ENCODE measurements at places on chromosomes 7 and 10.

GRCh38 chr7:46772776-46773175 is 809.1 kb downstream of the TNS3 start:
- DNase-seq, result no peak

DNA sequence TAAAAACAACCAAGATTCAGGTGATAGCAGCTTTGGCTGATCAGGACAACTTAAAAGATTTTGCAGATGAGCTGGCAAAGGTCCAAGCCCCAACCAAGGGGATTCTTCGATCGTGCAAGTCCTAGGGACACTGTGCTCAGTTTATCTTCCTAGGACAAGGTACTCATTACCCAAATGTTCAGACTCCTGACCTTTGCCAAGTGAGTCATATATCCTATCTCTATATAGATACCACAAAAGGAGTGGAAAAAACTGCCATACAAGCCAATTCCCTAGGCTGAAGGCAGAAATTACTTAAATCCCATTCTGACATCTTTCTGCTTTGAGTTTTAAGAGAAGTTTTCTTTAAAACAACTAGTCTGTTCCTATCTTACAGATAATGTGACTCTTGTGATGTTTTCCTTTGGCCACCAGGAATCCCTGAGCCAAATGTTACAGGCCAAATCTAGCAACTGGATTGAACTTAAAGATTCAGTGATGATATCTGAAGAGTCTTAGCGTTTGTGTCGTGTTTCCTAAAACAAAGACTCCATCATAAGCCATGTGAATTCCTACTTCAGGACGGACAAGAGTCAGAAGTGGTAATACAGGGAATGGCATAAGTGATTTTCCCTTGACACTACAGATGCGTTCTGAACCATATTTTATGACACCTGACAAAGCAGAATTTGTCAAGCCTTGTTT is 142.6 kb upstream of the ASAH2 start:
- DNase-seq, result no peak

DNA sequence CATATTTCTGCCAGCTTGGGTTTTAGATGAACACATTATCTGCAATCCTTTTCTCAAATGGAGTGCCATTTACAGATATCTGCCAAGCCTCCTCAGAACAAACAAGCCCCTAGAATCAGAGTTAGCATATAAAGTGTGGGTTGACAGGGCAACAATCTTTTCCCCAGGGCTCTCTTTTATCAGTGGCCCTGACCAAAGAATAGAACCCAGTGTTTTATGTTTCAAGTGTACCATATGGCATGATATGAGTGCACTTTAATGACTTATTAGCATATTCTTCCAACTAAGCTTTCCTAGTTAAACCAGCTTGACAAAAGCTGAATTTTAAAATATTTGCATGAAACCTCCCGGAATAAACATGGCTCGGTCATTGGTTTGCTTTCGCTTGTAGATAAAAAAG is 57.3 kb downstream of the EVX1 start:
- no peak for DNase-seq

GRCh38 chr10:76309070-76309469 is 877.6 kb downstream of the LRMDA start:
- no peak for DNase-seq

- DNase-seq, result no peak
Observed at GRCh38 chr7:105497016-105497415, 25.1 kb downstream of the PUS7 start.

DNA sequence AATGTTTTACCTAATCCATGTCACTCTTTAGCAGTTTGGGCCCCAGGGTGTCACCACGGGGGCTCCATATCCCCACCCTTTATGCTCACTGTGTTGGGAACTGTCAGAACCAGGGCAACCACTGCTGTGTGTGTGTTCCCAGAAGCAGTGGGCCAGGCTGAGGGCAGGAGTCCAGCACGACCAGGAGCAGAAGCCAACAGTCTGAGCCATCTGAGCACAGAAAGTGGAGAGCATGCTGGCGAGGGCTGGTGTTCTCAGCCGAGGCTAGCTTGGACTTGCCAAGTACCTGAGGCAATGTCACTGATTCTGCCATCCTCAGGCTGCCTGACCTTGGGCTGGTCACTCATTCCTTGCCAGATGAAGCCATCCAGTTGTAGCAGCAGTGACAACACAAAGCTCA is 285.0 kb downstream of the BMPER start:
- DNase-seq, result no peak

- DNase-seq, result no peak
Observed at GRCh38 chr7:25180592-25180923, 47.7 kb downstream of the NPVF start.

DNA sequence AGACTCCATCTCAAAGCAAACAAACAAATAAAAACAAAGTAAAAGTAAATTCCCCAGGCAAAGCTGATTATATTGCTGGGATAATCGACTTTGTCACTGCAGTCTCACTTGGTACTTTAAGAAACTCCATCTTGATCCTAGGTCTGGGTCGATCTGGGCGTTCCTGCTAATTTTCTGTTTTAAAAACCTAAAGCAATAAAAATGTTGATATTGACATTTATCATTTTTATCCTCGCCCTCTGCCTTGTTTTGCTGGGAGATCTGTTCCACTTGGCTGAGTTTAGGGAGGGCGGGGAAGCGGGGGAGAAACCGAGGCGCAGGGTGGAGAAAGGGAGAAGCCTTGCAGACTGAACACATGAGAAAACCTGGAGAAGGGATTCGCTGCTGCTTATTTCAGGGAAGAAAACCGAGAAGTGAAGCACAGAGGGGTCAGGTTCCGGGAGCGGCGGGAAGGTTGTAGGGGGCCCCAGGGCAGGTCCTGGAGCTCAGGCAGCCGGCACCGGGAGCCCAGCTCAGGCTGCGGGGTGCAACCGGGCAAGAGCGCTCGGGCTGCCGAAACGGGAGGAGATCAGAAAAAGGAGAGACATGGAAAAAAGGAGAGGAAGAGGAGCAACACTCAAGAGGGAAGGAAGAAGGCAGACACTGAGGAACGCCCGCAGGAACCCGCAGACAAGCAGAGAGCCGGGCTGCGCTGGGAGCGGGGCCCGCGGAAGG is 27.3 kb upstream of the KMT2C start:
- no peak for DNase-seq

GRCh38 chr10:128187788-128188185 is 61.6 kb upstream of the MKI67 start:
- no peak for DNase-seq

DNA sequence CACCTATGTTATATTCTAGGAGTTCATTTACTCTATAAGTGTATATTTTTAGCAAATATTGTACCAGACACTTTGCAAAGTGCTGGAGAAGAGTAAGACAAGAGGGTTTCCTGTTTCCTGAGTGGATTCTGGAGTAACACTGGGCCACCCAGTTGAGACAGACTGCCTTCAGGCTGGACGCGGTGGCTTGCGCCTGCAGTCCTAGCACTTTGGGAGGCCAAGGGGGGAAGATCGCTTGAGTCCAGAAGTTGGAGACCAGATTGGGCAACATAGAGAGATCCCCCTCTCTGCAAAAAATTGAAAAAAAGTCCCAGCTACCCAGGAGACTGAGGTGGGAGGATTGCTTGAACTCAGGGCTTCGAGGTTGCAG is 772 bp upstream of the ZSCAN25 start:
- no peak for DNase-seq

- DNase-seq, result no peak
Observed at GRCh38 chr10:45091968-45092367, 91.2 kb downstream of the ZNF22 start.

GRCh38 chr10:74190494-74190893 is 39.5 kb downstream of the ADK start:
- no peak for DNase-seq

- no peak for DNase-seq
Observed at GRCh38 chr10:86313621-86314041, 53.0 kb downstream of the GRID1 start.

DNA sequence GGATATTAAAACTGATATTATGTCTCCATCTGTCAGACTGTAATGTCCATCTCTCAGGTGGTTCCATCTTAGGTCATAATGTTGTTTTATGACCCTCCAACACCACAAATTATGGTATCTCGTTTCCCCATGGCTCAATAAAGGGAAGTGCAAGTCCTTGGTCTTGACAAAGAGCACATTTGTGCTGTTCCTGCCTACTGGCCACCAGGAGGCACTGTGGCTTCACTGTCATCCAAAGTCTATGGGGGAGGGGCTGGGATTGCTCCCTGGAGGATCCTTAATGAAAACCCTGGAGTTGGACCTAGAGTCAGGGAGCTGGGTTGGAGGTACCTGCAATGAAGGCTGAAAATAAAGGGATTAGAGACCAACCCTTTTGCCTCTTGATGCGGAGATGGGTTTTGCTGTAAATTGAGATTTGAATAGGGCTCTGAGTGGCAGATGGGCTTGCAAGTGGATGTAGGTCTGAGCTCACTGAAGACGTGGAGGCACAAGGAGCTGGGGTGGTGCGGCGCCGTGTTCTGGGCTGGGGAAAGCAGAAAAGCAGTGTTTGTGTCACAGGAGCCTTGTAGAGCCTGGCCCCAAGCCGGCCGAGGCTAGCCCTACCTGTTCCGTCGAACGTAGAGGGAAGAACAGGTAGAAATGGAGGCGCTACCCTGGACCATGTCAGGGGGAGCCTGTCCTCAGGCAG is 180.5 kb upstream of the PRSS58 start:
- DNase-seq, result no peak

- no peak for DNase-seq
Observed at GRCh38 chr7:146397141-146397540, 280.5 kb downstream of the CNTNAP2 start.

DNA sequence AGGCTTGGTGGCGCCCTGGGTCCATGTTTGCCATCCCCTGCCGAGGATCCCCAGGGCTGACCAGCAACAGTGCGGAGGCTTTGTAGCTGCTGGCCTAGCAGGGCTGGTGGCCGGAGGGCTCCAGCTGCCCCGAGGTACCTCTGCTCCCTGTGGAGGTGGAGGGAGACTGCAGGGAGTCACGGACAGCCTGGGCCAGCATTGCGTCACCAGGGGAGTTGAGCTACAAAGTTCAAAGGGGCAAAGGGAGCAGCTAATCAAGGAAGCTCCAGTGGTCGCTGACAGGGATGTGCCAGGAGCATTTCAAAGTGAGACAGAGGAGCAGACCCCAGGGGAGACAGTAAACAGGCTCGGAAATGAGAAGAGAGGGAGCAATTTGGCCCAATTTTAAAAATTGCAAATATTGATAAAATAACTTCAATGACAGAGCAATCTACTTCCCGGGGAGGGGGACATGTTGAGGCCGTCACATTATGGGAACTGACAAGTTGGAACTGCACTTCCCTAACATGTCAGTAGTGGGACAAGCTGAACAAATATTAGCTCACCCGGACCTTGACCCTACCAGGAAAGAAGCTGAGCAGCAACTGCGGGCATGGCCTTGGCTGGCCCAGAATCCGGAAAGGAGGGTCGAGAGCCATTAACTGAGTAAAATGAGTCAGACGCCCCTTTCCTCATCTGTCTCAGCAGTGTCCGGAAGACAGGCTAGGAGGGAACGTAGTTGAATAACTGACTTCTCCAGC is 39.4 kb downstream of the BTBD16 start:
- no peak for DNase-seq

DNA sequence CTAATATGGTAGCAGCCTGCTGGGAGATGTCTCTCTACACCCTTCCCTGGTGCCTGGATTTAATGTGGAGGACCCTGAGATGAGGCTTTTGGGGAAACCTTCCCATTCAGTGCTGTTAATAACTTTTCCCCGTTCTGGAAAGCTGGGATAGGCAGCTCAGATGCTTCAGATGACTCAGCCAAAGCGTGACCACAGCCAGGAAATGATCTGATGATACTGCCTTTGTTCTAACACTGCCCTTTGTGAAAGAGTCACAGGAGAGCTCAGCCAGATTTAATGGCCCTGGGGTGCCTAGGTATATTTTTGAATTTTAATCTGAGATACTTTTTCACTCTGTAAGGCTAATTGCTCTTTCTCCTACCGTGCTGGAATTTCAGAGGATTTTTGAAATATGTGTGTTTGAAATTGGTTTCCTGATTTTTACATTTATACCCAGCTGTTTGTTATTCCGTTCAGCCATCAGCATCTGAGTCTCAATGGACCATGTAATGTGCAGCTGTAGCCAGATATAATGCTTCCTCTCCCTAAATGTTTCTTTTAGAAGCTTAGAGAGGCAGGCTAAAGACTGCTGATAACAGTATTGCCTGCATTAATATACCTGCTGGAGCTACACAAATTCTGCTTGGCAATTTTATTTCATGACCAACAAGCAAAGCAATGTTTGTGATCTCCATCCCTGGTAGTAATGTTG is 17.8 kb downstream of the CELF2 start:
- DNase-seq, result no peak

- DNase-seq, result no peak
Observed at GRCh38 chr10:75103881-75104686, 7.4 kb upstream of the SAMD8 start.

DNA sequence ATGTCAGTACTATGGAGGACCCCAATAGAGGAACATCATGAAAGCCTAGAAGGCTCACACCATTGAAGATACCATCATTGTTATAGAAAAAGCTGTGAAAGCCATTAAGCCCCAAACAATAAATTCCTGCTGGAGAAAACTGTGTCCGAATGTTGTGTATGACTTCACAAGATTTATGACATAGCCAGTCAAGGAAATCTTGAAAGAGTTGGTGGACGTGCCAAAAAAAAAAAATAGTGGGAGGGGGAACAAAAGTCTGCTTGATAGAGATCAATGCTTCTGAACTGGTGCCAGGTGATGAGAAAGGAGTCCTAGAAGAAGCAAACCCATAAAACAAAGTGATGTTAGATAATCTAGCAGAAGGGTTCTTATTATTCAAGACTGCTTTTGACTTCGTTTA is 41.2 kb downstream of the RALA start:
- DNase-seq, result no peak
